ENCODE measurements at places on chromosomes 4 and X.

DNA sequence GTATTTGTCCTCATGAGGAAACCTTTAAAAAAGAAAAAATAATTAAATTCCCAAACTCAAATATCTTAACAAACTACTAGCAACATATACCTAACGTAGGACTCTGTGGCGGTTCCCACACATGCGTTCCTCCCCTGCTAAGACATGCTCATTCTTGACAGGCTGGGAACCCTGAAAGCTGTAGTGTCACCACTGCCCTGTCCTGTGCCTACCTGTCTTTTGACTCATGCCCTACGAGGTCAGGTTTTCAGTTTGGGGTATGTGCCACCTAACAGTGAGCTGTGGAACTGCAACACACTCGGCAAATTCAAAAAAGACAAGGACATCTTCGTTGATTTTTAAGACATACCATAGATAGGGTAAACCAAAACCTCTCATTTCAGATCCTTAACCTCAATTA, 17.8 kb downstream of the IDS start:
- no peak for DNase-seq

DNA sequence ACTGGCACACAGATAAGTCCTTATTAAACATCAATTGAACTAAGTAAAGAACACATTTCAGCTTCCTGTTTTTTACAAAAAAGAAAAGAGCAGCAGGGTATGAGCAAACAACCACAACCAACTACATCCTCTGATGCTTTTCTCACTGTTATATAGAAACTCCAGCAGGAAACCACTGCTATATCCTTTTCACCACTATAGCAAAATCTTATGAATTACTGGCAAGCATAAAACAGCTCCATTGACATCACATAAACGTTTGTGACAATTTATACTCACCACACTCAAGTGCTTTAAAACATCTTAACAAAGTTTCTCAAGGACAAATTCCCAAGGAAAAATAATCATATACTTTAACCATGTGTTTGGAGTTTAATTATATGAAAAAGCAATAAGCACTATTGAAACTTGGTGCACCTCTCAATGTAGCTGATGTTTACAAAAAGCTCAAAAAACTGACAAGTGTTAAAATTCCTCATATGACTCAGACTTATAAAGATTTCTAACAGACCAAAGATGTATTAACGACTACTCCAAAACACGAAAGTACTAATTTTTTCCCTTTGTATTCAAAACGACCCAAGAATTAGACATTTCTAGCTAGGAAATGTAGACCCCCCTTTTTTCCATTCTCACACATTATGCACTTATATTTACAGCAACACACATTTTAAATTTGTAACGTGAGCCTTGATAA, 12.9 kb downstream of the GPRIN3 start:
- no peak for DNase-seq

DNA sequence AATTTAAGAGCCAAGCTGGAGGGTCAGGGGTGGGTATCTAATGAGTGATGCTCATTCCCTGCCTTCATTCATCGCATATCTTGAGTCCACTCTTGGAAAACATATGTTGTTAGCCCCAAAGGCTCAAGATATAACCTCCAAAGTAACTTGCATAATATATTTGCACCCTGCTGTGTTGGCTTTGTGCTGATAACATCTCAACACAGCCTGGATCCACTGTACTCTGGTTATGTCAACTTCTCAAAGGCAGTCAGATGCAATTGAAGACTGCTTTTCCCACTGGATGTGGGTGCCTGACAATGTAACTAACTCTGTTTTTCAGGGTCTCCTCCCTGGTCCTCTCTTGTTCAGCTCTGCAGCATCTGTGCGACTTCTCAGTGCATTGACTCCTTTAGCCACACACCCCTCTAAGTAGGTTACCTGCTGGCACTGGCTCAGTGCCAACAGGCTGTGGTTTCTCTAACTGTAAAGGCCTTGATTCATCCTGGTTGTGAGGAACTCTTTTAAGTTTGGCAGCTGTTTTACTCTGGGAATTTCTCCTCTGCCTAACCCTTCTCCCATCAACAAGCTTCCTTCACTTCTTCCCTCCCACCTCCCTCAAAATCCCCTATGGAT, 28.1 kb downstream of the SLC16A2 start:
- no peak for DNase-seq

DNA sequence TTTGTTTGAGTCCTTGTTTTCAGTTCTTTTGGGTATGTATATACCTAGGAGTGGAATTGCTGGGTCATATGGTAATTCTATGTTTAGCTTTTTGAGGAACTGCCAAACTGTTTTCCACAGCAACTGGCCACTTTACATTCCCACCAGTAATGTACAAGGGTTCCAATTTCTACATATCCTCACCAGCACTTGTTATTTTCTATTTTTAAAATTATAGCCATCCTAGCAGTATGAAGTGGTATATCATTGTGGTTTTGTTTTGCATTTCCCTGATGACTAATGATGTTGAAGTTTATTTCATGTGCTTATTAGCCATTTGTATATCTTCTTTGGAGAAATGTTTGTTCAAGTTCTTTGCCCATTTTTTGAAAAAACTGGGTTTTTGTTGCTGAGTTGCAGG, 39.6 kb downstream of the TMEM164 start:
- no peak for DNase-seq

DNA sequence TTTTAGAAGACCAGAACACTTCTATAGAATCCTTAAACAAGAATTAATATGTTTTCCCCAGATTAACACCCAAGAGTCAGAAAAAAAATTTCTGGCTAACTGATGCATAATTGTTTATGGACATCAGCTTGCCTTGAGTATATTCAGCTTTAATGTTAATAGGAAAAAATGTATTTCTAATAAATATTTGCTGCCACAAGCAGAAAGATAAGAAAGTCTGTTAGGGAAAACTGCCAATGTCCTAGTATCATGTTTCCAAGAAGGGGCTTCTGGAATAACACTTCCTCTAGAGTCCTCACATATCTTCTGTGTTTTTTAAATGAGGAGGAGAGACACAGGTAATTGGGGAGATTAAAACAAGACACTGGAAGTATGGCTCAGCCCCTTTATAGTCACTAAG, 202.1 kb upstream of the TET2 start:
- DNase-seq = no peak

DNA sequence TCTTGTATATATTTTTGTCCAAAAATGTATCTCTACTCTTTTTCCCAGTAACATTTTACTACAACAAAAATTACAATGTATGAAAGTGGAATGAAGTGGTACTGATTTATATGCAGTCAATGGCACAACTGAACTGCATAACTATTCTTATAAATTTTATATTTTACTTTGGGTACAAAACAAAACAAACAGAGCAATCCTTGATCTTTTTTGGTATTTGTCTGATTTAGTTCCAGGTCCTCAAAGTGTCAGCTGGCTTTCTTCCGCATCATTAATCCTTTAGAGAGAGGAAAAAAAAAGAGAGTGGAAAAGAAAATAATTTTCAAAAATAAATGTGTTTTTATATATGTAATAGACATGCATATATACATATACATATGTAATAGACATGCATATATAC, 252.4 kb upstream of the SLIT2 start:
- no peak for DNase-seq

DNA sequence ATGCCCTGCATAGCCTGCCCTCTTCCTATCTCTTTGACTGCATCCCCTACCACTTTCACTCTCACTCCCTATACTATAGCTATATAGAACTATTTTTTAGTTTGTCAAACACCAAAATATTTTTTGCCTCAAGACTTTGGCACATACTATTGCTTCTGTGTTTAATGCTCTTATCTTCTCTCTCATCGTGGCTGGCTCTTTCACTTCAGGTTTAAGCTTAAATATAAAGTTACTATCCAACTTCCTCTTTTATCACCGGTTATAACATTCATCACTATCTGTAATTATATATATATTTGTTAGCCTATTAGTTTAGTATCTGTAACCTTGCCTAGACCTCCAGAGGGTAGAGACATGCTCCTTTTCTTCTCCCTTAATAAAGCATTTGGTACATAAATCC, 11.5 kb upstream of the HMGB2 start:
- DNase-seq = no peak

GRCh38 chr4:17189401-17189720, 290.9 kb upstream of the LDB2 start:
- no peak for DNase-seq

- no peak for DNase-seq
These were observed 180.8 kb downstream of the MAGEB17 start for GRCh38 chrX:16347968-16348670.

- no peak for DNase-seq
These were observed 192.2 kb downstream of the KCTD8 start for GRCh38 chr4:44256414-44256813.

- DNase-seq = no peak
These were observed 585.8 kb upstream of the FAT1 start for GRCh38 chr4:187309456-187309855.

- DNase-seq = no peak
These were observed 36.3 kb downstream of the IL21 start for GRCh38 chr4:122584519-122584918.

DNA sequence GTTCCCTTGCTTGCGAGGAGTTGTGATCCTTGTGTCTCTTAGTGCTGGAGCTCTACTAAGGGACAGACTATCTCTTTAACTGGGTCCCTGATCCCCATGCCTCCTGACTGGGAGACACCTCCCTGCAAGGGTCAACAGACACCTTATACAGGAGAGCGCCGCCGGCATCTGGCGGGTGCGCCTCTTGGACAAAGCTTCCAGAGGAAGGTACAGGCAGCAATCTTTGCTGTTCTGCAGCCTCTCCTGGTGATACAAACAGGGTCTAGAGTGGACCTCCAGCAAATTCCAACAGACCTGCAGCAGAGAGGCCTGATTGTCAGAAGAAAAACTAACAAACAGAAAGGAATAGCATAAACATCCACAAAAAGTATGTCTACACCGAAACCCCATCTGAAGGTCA, 115.6 kb upstream of the ITM2A start:
- no peak for DNase-seq

DNA sequence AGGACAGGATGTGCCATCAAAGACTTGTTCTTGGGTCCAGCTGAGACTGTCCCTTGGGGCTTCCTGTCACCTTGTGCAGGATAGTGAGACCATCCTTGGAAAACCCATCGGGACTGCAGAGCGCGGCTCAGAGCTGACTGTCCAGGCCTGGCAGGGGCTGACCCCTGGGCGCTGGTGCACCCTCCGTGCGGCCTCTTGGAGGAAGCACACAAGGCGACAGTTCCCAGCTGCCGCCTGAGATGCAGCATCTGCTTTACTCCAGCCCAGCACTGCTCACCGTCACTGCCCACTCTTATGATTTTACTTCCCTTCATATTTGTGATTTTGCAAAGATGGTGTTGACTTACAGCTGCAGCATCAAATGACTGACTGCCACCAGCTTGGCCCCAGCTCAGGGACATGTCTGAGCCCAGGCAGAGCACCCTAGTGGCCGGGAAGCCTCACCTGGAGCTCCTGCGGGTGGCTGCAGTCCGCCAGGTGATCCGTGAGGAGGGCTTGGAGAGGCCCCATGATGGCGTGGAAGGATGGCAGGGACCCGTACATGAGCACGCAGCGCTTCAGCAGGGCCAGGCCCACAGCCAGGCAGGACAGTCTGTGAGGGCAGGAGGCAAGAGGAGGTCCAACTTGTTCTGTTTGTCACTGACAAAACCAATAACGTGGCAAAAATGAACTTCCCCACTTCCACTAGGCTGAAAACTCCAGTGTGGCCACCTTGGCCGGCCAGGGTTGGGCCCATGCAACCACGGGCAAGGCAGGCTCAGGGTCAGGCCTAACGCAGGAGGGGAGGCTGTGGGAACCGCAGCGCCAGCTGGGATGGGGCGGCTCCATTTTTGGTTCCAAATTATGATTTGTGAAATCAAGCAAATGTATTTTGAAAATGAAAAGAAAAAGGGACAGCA, 21.8 kb downstream of the NOP14 start:
- no peak for DNase-seq
